Renal pelvis (tissue), 12 donors: ENCODE measurements at places on chromosomes 6 and 20.

- no peak for DNase-seq
Observed at GRCh38 chr6:10413850-10414738, 780 bp downstream of the TFAP2A start.

GRCh38 chr6:53044572-53044971 is 20.6 kb upstream of the FBXO9 start:
- DNase-seq, result no peak

DNA sequence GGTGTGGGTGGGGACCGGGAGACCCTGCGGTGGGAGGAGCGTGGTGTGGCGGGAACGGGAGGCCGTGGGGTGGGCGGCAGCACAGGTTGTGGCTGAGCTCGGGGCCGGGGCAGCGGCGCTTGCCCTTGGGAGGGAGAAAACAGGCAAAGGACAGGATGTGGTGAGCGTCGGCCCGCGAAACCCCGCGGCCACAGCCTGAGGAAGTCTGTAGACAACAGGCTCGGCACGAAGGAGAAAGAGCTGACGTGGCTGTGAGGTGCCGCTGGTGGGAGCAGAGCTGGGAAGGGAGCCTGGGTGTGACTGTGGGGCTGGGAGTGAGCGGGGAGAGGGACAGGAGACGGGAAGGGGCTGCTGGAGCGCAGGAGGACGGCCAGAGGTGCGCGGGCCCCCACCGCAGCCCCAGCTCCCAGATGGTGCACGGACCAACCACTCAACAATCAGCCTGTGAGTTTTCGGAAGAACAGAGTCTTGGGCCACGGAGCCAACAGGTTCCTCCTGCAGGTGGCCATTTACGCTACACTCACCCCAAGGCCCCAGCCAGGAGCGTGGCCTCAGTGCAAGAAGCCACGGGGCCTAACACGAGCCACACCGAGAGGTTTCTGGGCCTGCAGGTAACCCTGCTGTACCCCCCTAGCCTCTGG is 202.8 kb downstream of the DLL1 start:
- no peak for DNase-seq

- peak; percentile 43 for DNase-seq
Observed at GRCh38 chr6:137309078-137309762, 90.0 kb upstream of the IFNGR1 start.
